ENCODE measurements at places on chromosomes 1 and 21.

- DNase-seq, result no peak
Observed at GRCh38 chr1:228793032-228793431, 57.8 kb downstream of the RHOU start.

- no peak for DNase-seq
Observed at GRCh38 chr21:39452207-39452969, 618 bp downstream of the SH3BGR start.

GRCh38 chr1:42692461-42692860, 10.2 kb downstream of the YBX1 start:
- DNase-seq, result no peak

- DNase-seq, result no peak
Observed at GRCh38 chr1:8411803-8412182, 93.9 kb downstream of the SLC45A1 start.

DNA sequence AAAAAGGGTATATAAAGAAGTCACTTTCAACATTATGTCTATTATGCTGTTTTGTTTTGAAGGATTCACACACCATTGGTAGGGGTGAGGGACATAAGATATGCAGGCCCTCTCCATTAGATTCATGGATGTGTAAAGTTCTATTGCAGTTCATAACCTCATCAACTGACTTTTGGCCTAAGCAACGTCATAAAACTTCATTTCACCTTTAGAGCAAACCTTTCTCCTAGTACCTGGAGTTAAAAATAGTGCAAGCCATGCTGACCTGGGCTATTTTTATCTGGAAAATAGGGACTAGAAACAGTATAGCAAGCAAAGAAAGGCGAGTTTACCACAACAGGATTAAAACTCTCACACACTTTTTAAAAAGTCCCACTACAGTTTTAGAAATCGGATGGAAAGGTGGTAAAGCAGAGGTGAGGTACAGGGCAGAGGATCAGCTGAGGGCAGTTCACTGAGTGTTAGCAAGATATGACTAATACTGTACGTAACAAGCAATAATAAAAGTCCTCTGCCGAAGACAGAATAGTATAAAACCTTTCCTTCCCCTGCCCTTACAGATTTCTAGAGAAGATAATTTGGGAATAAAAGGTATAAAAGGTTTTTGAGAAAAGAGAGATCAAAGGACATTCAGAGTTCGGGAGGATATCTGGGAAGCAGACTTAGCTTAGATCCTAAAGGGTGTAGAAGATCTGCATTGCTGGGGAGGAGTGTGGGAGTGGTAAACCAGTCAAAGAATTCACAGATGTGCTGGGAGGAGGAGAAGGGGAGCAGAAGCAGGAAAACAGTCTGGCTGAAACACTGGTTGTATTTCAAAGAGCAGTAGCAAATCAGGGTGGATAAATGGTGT, 14.3 kb downstream of the EGLN1 start:
- DNase-seq, result no peak

DNA sequence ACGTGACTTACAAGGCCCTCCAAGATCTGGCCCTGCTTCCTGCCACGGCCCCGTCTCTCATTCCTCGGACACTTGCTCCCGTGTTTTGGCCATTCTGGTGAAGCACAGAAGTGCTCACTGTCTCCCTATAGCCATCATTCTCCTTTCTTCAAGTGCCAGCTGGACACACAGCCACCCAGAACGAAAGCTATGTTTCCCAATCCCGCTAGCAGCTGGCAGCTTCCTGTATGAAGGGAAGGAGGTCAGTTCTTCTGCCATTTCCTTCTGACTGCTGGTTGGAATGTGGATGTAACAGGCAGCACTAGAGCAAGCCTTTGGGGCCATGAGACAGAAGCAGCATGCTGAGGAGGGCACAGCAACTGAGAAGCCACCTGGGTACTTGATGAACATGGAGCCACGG, 82.8 kb downstream of the TGFBR3 start:
- no peak for DNase-seq

DNA sequence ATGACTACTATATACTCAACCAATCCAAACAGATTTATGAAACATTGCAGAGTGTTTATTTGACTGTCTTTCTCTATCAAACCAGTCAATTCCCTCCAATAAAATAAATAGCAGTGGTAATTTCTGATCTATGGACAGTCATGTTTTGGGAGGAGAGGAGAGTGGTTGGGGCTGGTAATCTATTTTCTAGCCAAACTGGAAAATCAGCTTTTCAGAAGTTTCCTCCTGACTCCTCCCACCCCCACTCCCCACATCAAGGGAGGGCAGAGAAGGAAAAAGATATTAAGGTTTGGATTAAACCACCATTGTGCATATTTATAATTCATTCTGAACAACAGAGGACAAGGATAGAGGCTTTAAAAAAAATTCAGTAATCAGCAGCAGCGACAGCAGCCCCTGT, 69.4 kb upstream of the SOX13 start:
- no peak for DNase-seq

- no peak for DNase-seq
Observed at GRCh38 chr1:51331206-51332100, 1.1 kb upstream of the TTC39A start.

- no peak for DNase-seq
Observed at GRCh38 chr1:37265786-37266667, 208.4 kb upstream of the ZC3H12A start.

DNA sequence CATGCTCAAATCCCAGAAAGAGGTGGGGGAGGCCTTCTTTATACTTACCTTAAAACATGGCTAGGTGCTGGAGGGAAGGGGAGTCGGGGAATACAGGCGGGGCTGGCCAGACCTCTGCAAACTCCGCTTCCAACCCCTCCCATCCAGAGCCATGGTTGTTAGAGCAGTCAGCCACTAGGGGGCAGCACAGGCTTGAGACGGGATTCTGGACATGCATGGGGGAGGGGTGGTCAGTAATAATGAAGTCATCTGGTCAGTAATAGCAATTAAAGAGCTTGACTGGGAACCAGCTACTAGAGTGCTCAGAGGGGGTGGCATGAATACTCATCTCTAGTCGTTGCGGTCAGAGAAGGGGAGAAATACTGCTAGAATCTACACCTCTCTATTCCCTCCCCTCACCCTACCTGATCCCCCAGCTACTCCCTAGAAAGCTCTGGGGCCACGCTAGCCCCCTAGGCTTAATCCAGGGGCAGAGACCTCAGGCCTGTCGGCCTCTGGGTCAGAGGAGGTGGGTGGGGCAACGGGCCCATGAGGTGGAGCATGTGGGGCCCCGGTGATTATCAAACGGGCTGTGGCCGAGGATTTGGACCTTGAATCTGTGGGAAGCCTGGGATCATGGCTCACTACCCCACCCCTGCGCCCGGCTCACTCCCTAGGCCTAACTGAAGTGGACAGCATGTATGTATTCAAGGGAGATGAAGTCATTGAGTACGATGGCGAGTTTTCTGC, 2.9 kb downstream of the CASQ1 start:
- DNase-seq, result no peak

GRCh38 chr1:202806845-202807450, 1.3 kb downstream of the KDM5B start:
- DNase-seq, result no peak

GRCh38 chr21:35886887-35887286, 173.4 kb downstream of the SETD4 start:
- no peak for DNase-seq

DNA sequence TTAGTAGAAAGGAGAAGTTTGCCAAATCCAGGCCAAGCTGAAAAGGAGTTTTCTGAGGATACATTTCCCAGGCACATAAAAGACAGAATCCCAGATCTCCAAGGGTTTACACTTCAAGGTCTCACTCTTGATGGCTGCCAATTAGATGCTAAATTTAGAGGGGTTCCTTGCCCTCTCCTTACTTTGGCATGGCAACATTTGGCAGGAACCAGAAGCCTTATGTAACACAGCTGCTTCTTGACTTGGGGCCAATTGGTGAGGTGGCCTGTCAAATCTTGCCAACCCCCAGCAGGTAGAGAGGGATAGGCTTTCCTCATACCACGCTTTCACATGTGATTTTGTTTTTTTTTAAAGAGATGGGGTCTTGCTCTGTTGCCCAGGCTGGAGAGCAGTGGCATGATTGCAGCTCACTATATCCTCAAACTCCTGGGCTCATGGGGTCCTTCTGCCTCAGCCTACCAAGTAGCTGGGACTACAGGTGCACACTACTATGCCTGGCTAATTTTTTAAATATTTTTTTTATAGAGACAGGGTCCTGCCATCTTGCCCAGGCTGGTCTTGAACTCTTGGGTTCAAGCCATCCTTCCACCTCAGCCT, 25.2 kb upstream of the NKAIN1 start:
- no peak for DNase-seq

GRCh38 chr1:162691999-162692575, 59.8 kb downstream of the DDR2 start:
- DNase-seq, result no peak

DNA sequence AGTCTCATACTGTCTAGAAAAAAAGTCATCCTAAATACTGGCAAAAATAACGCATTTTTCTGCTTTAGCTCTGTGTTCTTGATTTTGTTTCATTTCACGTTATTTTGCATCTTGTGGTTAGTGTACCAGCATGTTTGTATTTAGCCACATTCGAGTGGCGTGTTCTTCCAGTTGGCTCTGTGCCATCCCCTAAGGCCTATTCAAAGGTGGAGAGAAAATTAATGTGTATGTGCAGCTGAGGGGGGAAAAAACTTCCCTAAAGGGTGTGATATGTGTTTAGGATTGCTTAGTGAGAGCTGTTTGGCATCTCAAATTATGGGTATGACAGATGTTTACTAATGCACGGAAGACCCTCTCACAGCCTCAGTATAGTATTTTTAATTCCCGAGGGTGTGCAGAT, 12.1 kb downstream of the DNAJC16 start:
- no peak for DNase-seq

DNA sequence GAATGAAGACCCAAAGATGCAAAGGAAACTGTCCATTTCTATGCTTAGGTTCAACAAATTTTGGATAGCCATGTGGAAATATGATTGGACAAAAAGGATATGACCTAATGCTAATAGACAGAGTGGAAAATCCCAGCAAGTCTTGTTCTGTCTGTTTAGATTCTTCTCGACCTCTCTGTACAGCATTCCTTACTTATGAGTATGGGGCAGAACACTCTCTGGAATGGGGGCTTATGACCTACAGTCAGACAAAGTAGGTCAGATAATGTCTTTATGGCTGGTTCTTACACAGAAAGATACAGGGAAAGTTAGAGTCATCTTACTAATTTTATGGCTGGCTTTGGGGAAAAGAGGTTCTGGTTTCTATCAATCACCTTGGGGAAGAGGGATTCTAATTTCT, 2.8 kb downstream of the GCSAML start:
- DNase-seq, result no peak

DNA sequence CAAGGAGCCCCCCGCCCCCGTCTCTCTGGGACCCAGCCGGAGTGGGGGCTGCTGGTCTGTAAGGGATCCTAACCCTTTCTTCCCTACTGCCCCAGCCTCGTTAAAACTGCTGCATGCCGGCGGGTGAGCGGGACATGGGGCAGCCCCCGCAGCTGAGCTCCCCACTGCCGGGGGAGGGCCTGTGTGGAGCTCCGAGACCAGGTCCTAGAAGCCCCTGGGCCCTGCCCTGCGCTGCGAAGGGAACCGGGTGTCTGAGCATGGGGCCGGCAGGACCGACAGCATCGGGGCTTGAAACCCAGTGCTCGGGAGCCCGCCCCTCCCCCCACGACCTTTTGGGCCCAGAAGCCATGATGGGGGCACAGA, 9.2 kb upstream of the COL6A1 start:
- no peak for DNase-seq

DNA sequence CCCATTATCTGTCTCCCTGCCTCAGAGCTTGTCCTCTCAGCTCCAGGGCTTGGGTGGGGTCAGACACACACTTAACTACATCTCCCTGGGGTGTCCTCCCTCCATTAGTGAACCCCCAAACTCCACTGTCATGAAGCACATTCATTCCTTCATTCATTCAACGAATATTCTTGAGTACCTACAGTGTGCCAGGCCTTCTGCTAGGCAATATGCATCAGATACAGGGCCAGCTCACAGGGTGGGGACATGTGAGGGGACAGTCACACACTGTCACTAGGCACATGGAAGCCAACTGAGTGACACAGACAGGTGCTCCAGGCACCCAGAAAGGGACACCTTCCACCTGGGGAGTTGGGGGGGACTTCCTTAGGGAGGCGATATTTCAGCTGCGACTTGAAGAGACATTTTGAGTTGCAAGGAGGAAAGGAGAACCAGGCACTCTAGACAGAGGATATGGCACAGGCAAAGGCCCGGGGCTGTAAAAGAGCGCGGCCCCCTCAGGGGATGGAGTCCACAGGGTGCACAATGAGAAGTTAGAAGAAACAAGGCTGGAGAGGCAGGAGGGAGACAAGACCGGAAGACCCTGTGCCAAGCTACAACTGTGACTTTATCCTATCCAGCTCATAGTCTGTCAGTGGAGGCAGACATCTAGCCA, 8.7 kb upstream of the S100A8 start:
- peak; percentile 58 for DNase-seq

- no peak for DNase-seq
Observed at GRCh38 chr1:46193984-46194570, 4.2 kb downstream of the POMGNT1 start.

DNA sequence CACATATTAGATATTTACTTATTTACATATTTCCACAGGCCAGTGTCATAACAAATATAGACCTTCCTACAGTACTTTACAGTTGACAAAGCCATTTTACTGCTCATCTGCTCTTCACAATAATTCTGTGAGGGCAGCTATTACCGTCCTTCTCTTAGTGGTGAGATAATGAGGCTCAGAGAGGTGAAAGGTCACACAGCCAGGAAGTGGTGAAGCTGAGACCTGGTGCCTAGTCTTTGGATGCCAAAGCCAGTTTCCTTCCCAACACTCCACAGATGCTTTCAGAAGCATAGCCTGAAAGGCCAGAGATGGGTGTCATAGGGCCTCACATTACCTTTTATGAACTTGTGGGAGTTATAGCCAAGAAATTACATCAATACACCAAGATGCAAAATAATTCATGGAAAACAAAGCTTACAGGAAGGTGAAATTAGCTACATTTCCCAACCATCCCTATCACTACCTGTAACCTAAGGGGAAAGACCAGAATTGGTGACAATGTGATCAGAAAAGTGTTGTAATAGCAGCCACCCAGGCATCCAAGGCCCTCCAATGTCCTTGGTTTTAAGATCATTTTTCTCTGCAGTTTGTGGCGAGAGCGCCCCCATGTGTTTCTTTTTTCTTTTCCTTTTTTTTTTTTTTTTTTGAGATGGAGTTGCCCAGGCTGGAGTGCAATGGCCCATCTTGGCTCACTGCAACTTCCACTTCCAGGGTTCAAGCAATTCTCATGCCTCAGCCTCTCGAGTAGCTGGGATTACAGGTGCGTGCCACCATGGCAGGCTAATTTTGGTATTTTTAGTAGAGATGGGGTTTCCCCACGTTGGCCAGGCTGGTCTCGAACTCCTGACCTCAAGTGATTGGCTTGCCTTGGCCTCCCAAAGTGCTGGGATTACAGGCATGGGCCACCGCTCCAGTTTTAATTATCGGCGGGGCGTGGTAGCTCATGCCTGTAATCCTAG, 26.5 kb upstream of the RPL11 start:
- no peak for DNase-seq
